ENCODE measurements at places on chromosomes 4 and X.
A peak's percentile ranks its signal among the peaks of the same experiment; 100 is the strongest.

- peak; percentile 72 for DNase-seq
These were observed 454.2 kb downstream of the GRIA2 start for GRCh38 chr4:157674699-157675098.

DNA sequence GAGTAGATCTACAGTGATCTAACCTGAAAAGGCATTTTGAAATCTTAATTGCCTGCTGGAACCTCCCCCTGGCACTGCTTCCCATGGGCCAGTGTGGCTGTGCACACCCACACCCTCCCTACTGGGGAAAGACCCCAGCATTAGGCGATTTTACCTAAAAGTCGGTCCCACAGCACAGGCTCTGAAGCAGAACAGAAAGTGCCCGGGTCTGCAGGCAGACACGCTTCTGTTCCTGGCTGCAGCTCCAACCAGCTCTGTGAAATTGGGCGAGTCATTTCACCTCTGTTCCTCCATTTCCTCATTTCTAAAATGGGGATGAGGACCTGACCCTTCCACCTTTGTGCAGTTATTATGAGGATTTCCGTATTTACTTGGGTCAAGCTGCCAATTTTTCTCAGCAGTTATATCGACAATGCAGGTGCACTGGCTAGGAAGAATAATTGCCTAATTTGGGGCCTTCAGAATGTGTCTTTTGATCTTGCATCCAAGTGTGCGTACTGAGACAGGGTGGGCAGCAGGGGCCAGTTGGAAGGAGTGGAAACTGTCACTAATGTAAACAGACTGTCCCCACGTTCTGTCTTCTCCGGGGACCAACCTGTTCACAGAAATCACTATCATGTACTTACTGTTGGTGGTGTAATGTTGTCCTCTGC, 7.1 kb downstream of the KLF3 start:
- DNase-seq = no peak

DNA sequence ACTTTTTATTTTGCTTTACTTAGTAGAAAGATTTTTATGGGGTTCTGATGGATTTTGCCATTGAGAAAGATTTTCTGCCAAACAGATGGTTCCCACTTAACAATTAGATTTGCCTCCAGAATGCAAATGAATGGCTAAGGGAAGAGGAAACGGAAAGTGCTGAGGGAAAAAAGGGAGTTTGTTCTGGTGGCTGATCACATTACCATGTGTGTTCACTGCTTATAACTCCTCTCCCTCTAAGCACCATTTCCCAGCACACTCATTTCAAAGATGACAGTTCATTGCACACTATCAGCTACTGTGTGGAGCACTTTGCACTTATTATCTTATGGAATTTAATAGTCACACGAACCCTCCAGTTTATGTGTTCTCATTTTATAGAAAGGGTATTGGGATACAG, 68.0 kb upstream of the GRID2 start:
- DNase-seq = peak; percentile 43

DNA sequence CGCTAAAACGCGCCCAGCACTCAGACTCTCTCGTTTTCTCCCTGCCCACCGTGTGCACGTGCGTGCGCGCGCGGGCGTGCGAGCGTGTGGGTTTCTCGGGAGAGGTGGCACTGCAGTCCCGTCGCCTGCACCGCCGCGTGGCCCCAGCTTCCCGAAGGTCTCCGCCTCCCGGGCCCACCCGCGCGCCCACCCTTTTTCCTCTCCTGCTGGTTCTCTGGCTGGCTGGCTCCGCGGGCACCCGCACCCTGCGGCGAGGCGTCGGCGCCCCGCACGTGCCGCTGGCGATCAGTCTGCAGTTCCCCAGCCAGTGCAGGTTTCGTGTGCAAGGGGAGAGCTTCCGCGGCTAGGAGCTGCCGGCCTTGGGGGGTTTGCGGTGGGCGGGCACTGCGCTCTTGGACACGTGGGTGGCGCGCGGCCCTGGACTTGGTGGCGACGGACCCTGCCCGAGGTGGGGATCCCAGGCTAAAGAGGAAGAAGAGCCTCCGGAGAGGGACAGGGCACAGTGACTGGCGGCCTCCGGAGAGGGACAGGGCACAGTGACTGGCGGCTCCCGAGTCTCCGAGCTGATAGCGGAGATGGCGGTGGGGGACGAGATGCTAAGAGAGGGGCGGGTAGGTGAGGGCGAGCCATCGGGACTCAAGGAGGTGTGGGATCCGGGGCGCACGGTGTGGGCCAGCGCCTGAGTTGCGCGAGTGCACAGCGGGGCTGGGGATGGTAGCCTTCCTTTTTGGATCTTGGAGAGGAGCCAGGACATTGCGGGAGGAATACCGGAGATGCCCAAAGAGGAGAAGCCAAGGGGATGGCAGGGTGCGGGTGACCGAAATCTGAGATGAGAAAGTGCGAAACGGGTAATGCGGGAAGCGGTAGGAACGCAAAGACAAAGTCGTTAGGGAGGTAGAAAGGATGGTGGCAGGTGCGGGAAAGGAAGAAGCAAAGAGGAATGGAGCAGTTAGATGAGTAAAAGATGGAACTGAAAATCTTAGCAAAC, at the start of gene FAM184B:
FAM184B (minus strand) TSS at position 322 of the 988 bp plus-strand sequence. CDS start 322 bp downstream, outside the sequence.
- no peak for DNase-seq

GRCh38 chr4:8325291-8325973, 55.9 kb downstream of the HTRA3 start:
- no peak for DNase-seq

GRCh38 chr4:52408032-52408431, 251.1 kb downstream of the USP46 start:
- no peak for DNase-seq

DNA sequence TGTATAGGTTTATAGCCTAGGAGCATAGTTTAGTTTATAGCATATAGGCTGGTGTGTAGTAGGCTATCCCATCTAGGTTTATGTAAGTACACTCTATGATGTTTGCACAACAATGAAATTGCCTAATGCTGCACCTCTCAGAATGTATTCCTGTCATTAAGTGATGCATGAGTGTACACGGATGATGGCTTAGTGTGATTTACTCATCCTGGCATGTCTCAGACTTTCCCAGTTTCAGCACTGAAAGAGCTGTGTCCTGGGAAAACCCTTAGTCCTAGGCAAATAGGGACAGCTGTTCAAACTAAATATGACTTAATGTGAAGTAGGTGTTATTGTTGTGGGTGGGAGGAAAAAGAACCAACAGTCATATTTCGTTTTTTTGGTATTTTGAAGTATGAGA, 264.9 kb upstream of the MAGEB18 start:
- no peak for DNase-seq

DNA sequence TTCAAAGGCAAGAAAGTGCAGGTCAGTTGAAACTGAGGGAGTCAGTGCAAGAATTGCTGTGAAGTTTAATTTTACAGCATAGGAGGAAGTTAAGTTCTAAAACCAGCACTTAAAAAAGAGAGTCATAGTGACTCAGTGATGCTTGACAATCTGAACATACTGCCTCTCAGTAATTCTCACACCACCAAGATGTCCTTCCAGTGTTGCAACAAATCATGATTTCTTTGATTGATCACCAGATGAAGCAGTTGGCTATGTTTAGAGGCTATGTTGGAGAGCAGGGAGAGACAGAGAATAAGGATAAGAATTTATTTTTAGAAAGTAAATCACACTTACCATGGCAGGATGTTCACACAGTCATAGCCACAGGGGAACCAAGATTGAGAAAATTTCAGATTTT, 13.2 kb downstream of the TRIM2 start:
- no peak for DNase-seq

- DNase-seq = peak; percentile 80
These were observed 32.2 kb downstream of the NDP start for GRCh38 chrX:43940816-43941474.

DNA sequence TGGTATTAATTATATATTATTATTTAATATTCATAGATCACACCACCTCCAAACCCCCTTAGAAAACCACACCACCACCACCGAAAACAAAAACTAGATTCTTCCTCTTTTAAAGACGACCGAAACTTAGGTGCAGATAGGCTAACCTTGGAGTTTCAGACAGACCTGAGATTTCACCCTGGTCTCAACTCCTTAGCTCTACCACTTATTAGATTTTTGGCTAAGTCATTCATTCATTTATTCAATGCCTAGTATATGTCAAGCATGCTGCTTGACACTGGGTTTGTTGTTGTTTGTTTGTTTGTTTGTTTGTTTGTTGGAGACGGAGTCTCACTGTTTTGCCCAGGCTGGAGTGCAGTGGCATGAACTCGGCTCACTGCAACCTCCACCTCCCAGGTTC, 9.5 kb upstream of the BMP2K start:
- DNase-seq = no peak

GRCh38 chr4:132646186-132646585, 502.9 kb upstream of the PCDH10 start:
- DNase-seq = no peak

- no peak for DNase-seq
These were observed 89.8 kb upstream of the ARMCX2 start for GRCh38 chrX:101749436-101749835.

DNA sequence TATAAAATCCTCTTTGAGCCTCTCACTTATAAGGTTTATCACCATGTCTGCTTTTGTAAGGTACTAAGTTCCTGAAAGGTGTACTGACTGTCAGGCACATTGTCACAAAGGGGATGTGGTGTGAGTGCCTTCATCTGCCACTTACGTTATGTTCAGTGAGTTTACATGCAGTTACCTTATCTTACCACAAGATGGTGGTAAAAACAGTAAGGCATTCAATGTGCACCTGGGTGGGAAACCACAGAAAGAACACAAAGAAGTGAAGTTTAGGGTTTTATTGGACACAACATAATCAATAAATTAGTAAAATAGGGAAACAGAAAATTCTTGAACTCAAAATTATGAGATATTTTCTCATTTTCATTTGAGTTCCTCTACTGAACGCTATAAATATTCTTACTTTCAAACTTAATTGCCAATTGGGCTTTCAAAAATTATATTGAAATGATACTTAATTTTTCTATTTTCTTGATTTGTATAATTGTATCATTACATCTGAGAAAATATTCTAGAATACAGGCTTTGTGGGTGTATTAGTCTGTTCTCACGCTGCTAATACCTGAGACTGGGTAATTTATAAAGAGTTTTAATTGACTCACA, 650.8 kb downstream of the PCDH7 start:
- DNase-seq = peak; percentile 40

DNA sequence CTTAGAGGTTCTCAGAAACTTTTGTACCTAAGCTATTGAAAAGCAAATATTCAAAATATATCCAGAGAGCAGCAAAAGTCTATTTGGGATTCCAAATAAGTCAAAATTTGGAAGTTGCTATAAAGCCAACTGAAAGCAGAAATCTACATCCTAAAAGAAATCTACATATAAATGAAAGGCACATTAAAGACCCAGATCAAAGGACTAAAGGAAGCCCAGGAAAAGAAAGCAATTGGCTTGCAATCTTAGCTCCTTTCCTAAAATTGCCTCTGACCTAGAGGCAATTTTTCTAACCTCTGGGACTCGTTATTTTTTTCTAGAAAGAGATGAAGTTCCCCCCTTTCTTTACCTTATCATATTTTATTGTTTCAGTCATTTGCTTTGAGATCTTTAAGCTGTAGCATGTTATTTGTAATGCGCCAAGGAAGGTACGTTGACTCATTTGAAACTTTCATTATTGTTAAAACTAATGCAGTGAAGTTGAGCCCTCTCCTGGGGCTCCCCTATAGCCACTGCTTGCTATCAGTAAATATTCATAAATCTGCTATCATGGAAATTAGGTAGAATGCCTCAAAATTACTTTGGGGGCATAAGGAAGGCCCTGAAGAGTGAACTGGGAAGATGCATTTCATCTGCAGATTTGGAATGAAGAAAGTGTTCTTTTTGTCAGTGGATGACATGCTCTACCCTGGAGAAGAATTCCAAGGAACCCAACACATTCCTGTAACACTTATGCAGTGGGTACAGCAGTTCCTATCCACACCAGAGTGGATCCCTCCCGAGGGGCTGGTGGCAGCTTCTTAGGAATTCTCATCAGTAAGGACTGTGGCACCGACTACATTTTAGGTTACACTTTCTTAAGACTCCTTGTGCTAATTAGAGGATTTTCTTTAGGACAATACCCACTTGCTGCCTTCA, 177.8 kb upstream of the IGFBP7 start:
- no peak for DNase-seq

DNA sequence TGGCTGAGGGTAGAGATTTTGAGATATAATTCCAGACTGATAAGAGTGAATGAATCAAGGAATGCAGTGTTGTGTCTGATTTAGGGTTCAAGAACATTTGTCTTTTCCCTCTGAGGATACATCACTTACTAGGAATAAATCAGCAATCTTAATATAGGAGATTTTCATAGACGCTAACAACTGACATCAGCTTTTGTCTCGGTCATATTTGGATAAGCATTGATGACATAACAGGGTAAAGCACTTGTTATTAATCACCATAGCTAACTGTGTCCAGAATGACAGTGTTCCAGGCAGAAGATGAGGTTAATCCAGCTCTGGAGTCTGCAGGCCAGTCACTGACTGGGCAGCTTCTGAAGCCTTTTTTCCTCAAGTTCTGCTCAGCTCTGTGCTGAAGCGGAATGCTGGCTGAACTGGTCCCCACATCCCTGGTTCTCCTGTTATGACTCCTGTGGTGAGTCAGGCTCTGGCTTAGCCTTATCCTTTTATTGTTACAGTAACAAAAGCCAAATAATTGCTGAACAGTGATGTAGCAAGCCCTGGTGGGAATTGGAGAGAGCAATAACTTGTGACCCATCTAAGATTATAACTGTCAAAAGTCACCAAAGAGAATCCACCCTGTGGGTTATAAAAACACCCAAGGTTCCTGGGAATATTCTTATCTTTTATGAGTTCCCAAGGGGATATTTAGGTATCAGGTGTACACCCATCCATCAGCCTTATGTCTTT, 41.8 kb downstream of the FNIP2 start:
- no peak for DNase-seq

- no peak for DNase-seq
These were observed 81.7 kb downstream of the ZC4H2 start for GRCh38 chrX:64894454-64895038.

DNA sequence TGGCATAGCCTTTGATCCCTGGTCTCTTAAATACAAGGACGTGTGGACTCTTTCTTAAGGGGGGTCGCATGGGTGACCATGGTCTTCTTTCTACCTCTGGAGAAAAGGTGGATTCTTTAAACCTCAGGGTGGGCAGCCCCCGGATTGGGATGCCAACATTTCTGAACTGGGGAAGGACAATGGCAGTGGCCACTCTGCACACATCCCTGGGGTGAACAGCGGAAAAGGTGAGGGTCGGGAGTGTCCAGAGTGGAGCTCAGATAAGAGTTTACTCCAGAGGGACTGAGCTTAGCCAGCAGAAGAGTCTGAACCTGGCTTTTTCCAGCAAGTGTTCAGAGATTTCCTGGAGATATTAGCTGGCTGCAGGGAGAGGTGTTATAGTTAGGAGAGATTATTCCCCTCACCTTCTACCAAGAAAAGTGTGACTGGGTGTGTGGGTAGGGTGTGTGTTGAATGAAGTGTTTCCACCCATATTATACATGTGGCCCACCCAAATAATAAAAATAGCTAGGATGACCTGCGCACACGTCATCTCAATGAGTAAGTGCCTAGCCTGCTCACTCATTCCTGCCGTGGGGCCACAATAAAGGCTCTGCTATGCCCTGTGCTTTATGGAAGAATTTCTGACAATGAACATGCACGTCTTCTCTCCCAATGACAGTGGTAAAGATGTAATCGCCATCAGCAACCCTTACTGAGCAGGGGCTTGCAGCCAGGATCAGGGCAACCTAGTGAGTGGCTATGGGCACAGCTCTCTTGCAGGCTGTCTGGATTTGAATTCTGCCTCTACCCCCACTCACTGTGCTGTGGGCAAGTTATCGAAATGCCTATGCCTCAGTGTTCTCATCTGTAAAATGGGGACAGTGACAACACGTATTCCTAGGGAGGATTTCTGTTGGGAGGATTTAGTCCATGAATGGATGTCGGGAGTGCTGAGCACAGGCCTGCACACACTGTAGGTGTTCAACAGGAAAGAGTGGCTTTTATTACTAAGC, 76.6 kb downstream of the SLC2A9 start:
- no peak for DNase-seq

All from NCI-H446 treated with DMSO at 0.1 percent for 48 hours (cell line).